ENCODE measurements at places on chromosomes 11 and 22. TPM values are rescaled to one million over a fixed set of nuclear protein-coding genes. Genes with fewer than 3 reads are reported as not detected.

TEX12 gene
- not detected for total RNA-seq

MEN1 gene
- 13.5 TPM for total RNA-seq

PANX1 gene
- total RNA-seq, result 9.1 TPM

GLB1L3 gene
- not detected for total RNA-seq

CNIH2 gene
- 5.1 TPM for total RNA-seq

MS4A4E gene
- 0.52 TPM for total RNA-seq

HBG2 gene
- not detected for total RNA-seq

- no peak overlapping the region for H3K27ac ChIP-seq
- no peaks in the 10 kb centered on the region for H3K4me1 ChIP-seq
- H3K36me3 ChIP-seq, result no peaks in the 10 kb centered on the region
Measured at GRCh38 chr11:132650969-132651720, 881.2 kb downstream of the OPCML start.

GRCh38 chr22:36822581-36822980 lies 5.7 kb upstream of the PVALB start:
- H3K4me1 ChIP-seq, result no peaks in the 10 kb centered on the region
- H3K4me3 ChIP-seq, result no peak overlapping the region
- H3K36me3 ChIP-seq, result no peaks in the 10 kb centered on the region
- no peaks in the 10 kb centered on the region for H3K27me3 ChIP-seq
- no peak overlapping the region for H3K27ac ChIP-seq

DNA sequence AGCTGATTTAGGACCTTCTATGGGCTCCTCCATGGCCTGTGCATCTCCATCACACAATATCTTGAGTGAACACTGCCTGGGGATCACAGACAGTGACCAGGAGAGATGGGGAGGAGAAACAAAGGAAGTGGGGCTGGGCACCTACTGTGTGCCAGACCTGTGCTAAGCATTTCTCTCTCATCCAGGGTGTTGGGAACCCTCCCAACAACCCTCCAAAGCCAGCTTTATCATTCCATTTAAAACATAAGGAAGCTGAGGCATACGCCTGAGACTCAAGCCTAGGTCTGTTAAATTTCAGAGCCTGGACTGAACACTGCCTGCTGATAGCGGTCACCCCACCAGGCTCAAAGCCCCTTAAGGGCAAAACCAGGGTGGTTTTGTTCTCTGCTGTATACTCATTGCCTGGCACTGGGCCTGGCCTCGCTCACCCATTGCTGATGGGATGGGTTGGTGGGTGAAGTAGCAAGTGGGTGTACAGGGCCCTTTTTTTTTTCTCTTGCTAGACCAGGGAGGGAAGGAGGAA lies 130.1 kb downstream of the MN1 start:
- H3K36me3 ChIP-seq, result no peaks in the 10 kb centered on the region
- no peaks in the 10 kb centered on the region for H3K27me3 ChIP-seq
- H3K4me3 ChIP-seq, result no peak overlapping the region
- no peak for DNase-seq
- H3K27ac ChIP-seq, result peak overlapping the region; percentile 72

DNA sequence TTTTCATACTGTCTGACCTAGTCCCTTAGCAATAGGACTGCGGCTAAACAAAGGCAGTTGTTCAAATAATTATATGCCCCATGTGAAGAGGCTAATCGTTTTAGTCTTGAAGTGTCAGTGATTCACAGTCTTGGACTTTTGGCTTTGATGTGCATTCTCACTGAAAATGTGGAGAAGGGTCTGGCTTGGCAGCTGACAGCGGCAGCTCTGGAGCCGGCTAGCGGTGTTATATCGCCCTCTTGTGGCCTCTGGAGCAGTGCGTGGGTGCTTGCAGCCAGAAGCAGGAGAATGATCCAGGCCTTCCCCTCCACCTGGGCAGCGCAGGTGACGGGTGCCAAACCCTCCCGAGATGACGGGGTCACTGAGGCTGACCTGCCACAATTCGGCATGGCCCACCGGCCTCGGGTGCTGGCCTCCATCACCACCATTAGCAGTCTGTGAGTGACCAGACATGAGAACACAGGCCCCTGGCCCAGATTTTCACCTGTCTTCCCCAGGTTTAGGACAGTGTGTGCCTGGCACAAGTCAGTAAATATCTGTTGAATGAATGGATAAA lies 90.3 kb upstream of the PITPNB start:
- no peak overlapping the region for H3K4me3 ChIP-seq
- H3K27ac ChIP-seq, result no peak overlapping the region
- no peaks in the 10 kb centered on the region for H3K4me1 ChIP-seq
- peak; percentile 81 for DNase-seq
- H3K27me3 ChIP-seq, result no peaks in the 10 kb centered on the region
- H3K36me3 ChIP-seq, result no peaks in the 10 kb centered on the region

DNA sequence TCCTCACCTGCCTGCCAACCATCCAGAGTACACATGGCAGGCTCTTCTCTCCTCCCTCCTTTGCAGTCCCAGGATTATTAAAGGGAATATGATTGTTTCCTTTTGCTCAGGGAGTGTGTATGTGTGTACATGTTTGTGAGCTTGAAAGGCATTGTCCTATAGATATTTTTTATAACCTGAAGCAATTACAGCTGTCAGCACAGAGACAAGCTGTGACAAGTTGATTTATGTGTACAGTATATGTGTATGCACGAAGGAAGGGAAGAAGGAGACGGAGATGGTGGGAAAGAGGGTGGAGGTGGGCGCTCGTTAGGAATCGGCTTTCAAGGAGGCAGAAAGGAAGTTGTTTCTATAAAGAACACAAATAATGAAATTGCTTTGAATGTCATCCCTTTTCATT lies 537.0 kb downstream of the NTM start:
- H3K4me3 ChIP-seq, result no peak overlapping the region
- peaks cover 10% of the 10 kb centered on the region for H3K27me3 ChIP-seq
- no peak overlapping the region for H3K27ac ChIP-seq
- DNase-seq, result no peak
- H3K4me1 ChIP-seq, result no peaks in the 10 kb centered on the region
- H3K36me3 ChIP-seq, result no peaks in the 10 kb centered on the region

GRCh38 chr11:110376021-110376420 lies 53.7 kb upstream of the FDX1 start:
- H3K27me3 ChIP-seq, result no peaks in the 10 kb centered on the region
- no peak overlapping the region for H3K27ac ChIP-seq
- peaks cover 4% of the 10 kb centered on the region for H3K4me1 ChIP-seq
- H3K36me3 ChIP-seq, result no peaks in the 10 kb centered on the region
- DNase-seq, result no peak

- no peaks in the 10 kb centered on the region for H3K27me3 ChIP-seq
- no peak for DNase-seq
- H3K4me3 ChIP-seq, result no peak overlapping the region
- no peaks in the 10 kb centered on the region for H3K36me3 ChIP-seq
- H3K4me1 ChIP-seq, result no peaks in the 10 kb centered on the region
- no peak overlapping the region for H3K27ac ChIP-seq
Measured at GRCh38 chr11:47078751-47079521, 97.7 kb downstream of the ARFGAP2 start.

DNA sequence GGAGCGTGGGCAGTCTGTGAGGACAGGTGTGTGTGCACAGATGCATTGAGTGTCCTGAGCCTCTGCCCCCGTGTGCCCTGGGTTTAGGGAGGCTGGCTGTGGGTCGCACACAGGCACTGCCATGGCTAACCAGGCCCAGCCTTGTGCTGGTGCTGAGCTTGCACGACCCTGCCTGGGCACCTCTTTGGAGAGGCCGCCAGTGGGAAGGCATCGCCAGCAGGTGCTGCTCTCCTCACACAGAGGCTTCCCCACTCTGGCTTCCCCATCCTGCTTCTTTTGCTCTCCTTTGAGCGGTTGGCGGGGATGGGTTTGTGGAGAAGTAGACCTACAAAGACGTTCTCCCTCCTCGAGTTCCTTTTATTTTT lies 4.1 kb downstream of the WNT7B start:
- DNase-seq, result no peak
- H3K4me1 ChIP-seq, result no peaks in the 10 kb centered on the region
- H3K4me3 ChIP-seq, result no peak overlapping the region

- H3K27ac ChIP-seq, result no peak overlapping the region
- no peaks in the 10 kb centered on the region for H3K27me3 ChIP-seq
- H3K4me3 ChIP-seq, result no peak overlapping the region
- H3K4me1 ChIP-seq, result no peaks in the 10 kb centered on the region
Measured at GRCh38 chr11:27331981-27332380, 31.0 kb downstream of the CCDC34 start.

- H3K27ac ChIP-seq, result peak overlapping the region; percentile 59
- peaks cover 9% of the 10 kb centered on the region for H3K4me1 ChIP-seq
- no peaks in the 10 kb centered on the region for H3K27me3 ChIP-seq
- no peaks in the 10 kb centered on the region for H3K36me3 ChIP-seq
- H3K4me3 ChIP-seq, result peak overlapping the region; percentile 75
- peak; percentile 83 for DNase-seq
Measured at GRCh38 chr11:2886191-2886894, 768 bp upstream of the CDKN1C start.

- H3K27ac ChIP-seq, result no peak overlapping the region
- no peak for DNase-seq
- no peaks in the 10 kb centered on the region for H3K4me1 ChIP-seq
- H3K36me3 ChIP-seq, result no peaks in the 10 kb centered on the region
Measured at GRCh38 chr11:4430051-4430450, 19.0 kb upstream of the OR52K2 start.

DNA sequence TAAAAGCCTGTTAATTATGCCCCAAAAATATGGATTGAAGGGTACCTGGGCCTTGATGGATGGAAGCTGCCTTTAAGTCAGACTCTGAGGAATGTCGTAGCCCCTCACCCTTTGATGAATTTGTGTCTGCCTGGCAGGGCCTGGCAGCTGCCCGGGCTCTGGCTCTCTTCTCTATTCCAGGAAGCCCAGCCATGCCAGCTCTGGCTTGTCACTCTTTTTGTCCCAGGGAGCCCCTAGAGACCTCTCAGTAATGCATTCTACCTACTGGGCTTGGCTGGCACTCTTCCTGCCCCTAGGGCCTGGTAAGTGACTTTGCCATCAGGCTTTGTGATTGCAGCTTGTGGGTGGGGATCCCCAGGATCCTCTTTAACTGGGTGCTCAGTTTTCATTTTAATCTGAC lies 103.8 kb downstream of the GRIK4 start:
- DNase-seq, result no peak
- no peaks in the 10 kb centered on the region for H3K4me1 ChIP-seq
- H3K36me3 ChIP-seq, result no peaks in the 10 kb centered on the region
- H3K27ac ChIP-seq, result no peak overlapping the region
- H3K27me3 ChIP-seq, result no peaks in the 10 kb centered on the region
- H3K4me3 ChIP-seq, result no peak overlapping the region

GRCh38 chr11:65420506-65420905 lies 2.1 kb upstream of the NEAT1 start:
- peak overlapping the region; percentile 99 for H3K27ac ChIP-seq
- no peak for DNase-seq
- H3K36me3 ChIP-seq, result no peaks in the 10 kb centered on the region
- H3K27me3 ChIP-seq, result no peaks in the 10 kb centered on the region
- peaks cover 36% of the 10 kb centered on the region for H3K4me1 ChIP-seq
- H3K4me3 ChIP-seq, result peak overlapping the region; percentile 93

- peaks cover 5% of the 10 kb centered on the region for H3K4me1 ChIP-seq
- no peak overlapping the region for H3K27ac ChIP-seq
- no peak overlapping the region for H3K4me3 ChIP-seq
Measured at GRCh38 chr11:2678396-2678795, 21.4 kb downstream of the KCNQ1OT1 start.

DNA sequence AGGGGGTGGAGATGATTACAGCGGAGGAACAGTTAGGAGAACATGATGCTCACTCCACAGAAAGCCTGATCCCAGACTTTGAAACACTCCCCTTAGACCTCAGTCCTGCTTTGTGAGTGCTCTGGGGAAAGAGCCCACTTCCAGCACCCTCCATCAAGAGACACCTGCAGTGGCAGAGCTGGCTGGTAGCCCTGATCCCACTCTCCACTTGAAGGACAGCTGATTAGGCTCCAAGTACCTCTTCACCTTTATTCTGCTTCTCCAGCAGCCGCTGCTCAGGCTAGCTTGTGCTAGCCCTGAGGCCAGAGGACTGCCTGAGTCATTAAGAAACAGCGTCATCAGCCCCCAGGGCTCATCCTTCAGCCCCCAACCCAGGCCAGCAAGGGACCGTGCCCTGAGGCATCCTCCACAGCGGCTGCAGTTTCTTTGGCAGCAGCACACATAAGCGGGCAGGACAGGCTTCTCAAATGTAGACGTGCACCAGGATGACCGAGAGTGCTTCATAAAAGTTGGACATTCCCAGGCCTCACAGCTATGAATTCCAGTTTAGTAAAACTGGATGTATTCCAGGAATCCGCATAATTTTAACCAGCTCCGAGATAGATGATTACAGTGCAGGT lies 146.0 kb upstream of the TBCEL start:
- no peaks in the 10 kb centered on the region for H3K36me3 ChIP-seq
- H3K27me3 ChIP-seq, result no peaks in the 10 kb centered on the region
- no peak overlapping the region for H3K4me3 ChIP-seq
- no peak overlapping the region for H3K27ac ChIP-seq

DNA sequence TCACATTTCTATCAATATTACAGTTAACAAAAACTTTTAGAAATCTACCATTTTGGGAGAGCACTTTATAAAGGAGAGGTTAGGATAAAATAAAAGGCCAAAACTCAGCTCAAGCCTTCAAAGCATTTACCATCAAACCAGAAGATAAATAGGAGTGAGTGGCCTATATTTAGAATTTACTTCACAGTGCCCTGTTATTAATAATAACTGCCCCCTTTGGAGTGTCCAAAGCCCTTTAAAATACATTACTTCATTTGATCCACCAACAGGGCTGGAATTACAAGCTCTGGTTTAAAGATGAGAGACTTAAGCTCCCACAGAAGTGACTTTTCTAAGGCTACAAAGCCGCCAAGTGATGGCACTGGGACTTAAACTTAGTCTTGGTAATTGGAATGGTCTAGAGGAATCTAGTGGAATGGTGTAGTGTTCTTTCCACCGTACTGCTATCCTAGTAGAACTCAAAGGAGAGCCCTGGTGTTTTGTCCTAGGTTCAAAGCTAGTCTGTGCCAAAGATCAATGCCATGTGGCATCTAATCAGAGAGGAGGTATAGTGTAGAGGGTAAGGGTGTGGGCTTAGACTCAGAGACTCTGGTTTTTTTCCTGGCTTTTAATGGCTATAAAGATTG lies 21.2 kb upstream of the MTMR3 start:
- no peaks in the 10 kb centered on the region for H3K4me1 ChIP-seq
- no peak for DNase-seq
- no peak overlapping the region for H3K27ac ChIP-seq
- H3K27me3 ChIP-seq, result no peaks in the 10 kb centered on the region
- no peaks in the 10 kb centered on the region for H3K36me3 ChIP-seq
